Stimulated activated CD4-positive, alpha-beta T cell treated with anti-CD3 and anti-CD28 coated beads, Interleukin-1b, Interleukin-23, amount 100 ng/mL, for 1 hour (primary cell): ENCODE measurements at places on chromosomes 6 and 20.

GRCh38 chr6:85236636-85237035 lies 213.2 kb upstream of the NT5E start:
- no peak for DNase-seq

DNA sequence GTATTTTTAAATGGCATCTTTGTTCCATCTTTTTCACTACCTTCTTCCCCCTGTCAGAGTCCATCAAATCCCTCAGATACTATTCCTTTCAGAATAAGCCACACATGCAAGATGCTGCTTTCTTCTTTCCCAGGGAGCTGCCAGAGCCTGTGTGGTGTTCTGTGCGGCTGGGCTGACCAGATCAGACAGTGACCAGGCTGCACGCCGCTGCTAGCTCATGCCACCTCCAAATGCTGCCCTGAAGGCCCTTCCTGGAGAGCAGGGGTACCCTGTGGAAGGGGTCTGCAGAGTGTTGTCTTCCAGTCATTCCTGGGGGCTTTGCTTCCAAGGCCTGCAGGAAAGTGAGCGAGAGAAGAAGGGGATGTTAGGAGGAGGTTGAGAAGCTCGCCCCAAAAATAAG lies 179.1 kb upstream of the SUPT3H start:
- no peak for DNase-seq

DNA sequence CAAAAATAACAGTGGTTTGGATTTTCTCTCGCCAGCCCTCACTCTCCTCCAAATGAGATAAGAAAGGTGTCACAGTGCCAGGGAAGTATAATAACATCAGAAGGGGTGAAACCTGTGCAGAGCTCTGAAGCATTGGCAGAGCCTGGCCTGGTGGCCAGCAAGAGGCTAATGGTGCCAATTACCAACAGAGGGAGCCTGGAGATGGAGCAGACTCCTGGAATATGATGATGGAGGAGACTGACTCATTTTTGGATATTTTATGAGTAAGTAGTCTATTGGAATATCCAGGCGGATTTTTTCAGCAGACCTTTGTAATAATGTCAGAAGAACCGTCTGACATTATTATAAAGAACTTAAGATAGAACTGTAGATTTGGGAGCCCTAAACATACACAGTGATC lies 442.6 kb upstream of the MARCKS start:
- no peak for DNase-seq

DNA sequence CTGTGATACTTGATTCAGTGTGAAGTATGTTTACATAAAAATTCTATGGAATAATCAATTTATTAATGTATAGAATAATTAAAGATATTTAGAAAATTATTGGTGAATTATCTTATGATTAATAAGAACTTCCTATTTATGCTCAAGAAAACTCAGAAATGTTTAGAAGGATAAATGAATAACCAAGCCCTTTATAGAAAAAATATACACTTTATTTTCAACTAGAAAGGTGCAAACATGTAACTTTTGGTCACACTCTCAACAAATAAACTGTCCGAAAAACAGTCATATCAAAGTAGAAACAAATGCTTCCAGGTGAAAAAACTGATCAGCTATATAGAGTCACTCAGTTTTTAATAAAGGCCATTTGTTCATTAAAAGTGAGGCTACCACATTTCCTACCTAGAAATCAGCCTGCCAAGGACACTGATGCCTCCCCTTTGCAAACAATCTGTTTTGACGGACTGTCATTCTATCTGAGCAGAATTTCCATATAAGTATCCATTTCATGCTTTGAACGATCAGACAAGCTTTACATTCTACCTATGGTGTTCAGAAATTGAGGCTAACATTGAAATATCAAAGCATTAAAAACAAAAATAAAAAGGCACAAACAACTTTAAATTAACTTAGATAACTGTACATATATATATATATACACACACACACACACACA lies 3.0 kb downstream of the CCN2 start:
- DNase-seq, result no peak

DNA sequence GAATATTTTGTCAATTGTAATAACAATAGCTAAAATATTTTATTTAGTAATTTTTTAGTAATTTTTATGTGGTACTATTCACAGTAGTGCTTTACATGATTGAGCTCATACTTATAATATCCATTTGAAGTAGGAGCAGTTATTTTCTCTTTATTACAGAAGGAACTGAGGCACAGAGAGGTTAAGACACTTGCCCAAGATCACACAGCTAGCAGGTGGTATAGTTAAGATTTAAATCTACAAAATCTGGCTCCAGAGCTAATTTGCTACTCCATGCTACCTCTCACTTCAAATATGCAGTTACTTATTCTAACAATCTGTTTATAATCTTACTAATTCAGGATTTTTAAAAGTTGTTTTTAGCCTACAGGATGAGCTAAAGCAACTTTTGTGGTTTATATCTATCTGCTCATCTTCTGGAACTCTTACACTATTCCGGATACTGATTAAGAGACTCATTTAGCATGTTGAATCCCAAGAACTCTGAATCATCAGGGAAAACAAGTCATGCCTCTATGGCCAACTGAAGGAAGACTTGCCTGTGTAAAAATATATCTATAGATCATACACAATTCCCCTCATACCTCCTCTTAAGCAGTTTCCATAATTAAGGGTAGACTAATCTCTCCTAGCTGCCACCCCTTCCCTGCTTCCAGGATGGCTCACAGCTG lies 324.2 kb downstream of the UBE3D start:
- no peak for DNase-seq
